Psoas muscle (tissue), 8 donors: ENCODE measurements at places on chromosomes 1 and 21. TPM values are rescaled to one million over a fixed set of nuclear protein-coding genes. Genes with fewer than 3 reads are reported as not detected.
A peak's percentile ranks its signal among the peaks of the same experiment; 100 is the strongest.

GRCh38 chr1:2381741-2382620 is 9.4 kb downstream of the MORN1 start:
- DNase-seq: peak; percentile 92

The HSF2BP gene
- total RNA-seq: 0.16 TPM

The DNAJC6 gene
- 1.3 TPM for total RNA-seq

DNA sequence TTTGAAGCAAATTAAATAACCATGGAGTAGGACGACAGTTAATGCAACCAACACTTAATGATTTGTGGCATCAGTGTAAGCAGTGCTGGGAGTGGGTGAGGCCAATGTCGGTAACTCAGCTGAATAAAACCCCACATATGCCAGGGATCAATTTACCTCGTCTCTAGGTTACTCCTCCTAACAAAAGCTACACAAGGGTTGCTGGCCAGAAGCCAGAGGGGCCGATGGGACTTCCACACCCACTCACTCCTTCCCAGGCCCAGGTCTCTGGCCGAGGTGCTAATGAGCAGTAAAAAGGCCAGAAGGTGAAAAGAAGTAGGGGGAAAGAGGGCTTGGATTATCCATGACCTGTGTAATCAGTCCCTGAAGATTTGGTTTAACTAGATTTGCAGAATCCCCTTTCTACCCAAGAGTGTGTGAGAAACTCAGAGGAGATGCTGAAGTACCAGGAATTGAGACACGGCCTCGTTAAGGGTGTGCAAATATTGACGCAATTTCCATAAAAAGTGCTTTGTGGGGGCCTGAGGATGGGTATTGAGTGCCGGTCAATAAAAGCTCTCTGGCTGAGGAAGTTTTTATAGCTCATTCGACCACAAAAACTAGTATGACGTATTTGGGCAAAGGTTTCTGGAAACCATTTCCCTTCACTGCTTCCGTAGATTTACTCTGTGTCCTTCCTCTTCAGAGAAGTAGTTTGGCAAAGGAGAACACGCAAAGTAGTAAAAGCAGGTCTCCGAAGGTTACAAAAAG is 145.5 kb downstream of the TBX15 start:
- no peak for DNase-seq

The FCRL1 gene
- total RNA-seq: 0.40 TPM
